Astrocyte of the cerebellum (primary cell): ENCODE measurements at places on chromosomes 5 and 9.

DNA sequence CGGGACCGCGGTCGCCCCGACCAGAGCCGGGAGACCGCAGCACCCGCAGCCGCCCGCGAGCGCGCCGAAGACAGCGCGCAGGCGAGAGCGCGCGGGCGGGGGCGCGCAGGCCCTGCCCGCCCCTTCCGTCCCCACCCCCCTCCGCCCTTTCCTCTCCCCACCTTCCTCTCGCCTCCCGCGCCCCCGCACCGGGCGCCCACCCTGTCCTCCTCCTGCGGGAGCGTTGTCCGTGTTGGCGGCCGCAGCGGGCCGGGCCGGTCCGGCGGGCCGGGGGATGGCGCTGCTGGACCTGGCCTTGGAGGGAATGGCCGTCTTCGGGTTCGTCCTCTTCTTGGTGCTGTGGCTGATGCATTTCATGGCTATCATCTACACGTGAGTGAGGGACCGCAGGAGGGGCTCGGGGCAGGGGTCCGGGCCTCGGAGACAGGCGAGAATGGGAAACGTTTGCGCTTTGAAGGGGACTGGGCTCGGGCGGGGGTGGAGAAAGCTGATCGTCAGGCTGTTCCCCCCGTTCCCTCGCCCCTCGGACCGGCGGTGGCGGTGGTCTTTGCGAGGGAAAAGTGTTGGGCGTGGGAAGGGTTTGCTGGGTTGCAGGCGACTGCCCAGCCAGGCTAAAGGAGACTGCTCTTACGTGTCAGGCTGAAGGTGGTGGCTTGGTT is 457 bp downstream of the UGCG start:
- DNase-seq, result no peak

DNA sequence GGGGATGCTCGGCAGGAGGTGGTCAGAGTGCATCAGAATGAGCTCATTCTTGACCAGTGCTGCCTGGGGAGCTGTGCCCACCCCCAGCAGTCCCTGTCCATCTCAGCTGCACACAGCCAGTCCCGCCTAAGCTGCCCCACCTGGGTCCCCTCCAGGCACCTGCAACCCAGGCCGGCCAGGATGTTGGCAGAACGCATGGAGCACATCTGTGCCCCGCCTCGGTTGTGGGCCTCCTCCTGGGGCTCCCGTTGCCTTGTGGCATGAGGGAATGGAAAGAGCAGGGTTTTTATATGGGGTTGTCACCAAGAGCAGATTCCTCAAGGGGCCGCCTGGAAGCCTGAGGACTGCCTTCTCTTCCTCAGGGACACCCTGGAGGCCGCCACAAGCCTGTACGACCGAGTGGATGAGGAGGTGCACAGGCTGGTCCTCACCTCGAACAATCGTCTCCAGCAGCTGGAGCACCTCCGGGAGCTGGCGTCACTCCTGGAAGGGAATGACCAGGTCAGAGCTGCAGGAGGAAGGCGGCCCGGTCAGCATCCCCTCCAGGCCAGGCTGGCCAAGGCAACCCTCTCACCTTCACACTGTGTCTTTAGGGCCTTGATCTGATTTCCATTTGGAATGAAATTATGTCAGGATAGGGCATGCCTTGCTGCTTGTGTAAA is 34.8 kb upstream of the LRRC14B start:
- no peak for DNase-seq

- no peak for DNase-seq
Observed at GRCh38 chr5:139634028-139634325, 14.2 kb upstream of the CXXC5 start.

DNA sequence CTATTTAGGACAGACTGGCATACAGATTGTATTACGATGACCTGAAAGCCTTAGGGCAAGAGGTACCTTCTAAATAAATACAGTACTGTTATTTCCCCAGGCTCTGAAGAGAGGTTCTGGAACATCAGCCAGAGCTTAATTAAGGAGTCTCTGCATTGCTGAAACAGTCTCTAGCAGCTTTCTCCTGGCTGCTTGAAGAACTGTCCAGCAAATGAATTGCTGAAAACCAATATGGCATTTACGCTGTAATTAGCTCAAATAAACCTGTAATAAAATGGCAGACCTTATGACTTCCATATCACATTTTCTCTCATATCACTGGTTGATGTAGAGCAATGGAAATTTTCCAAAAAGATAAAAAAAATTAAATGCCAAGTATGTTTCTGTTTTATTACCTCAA is 636.3 kb downstream of the GABRG2 start:
- DNase-seq, result no peak

DNA sequence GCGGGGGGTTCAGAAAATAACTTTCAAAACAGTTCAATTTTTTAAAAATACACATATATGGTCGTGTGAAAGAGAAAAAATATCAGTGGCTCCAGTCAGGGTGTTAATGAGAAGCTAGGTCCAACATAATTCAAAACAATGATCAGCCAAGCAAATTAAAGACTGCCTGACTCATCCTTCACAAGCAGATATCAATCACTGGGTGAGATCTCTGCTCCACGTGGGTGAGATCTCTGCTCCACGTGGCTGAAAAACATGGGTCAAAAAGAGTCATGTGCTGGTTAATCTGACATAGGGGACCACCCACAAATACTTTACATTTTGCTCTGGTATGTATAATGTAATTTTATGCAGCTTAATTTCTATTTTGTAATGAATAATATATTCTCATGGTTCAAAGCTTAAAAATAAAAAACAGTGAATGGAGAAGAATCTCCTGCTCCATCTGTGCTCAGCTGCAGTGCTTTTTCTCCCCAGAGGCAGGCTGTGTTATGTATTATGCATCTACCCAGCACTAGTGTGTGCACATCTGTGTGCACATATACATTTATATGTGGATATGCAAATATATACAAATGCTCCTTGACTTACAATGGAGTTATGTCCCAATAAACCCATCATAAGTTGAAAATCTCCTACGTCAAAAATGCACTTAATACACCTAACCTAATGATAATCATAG is 93.1 kb upstream of the S1PR3 start:
- DNase-seq, result no peak

GRCh38 chr5:147305147-147305546 is 70.3 kb downstream of the STK32A start:
- DNase-seq, result no peak

DNA sequence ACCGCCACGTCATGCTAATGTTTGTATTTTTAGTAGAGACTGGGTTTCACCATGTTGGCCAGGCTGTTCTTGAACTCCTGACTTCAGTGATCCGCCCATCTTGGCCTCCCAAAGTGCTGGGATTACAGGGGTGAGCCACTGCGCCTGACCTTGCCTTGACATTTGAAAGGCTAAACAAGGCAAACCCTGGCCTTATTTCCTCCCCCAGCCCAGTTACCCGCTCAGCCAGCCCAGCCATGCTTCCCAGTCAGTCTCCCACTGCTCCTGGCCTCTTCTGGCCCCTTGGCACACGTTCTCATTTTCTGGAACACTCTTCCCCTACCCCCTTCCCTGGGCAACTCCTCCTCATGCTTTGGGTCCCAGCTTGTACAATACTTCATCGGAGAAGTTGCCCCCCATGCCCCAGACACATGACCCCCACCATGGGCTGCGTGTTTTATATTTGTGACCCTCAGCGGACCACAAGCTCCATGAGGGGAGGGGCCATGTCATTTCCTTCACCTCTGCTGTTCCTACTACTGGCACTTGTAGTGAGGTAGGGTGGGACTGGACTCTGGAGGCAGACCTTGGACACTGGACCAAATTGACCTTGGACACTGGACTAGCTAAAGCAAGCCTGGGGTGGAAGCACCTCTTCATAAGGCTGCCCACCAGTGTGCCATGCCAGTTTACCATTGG is 94.4 kb upstream of the IER5L start:
- DNase-seq, result no peak

- DNase-seq, result no peak
Observed at GRCh38 chr5:128074953-128075352, 8.6 kb upstream of the SLC12A2 start.

- no peak for DNase-seq
Observed at GRCh38 chr9:109351032-109351431, 30.2 kb upstream of the EPB41L4B start.

- peak; percentile 81 for DNase-seq
Observed at GRCh38 chr9:101578378-101578777, 16.4 kb downstream of the PPP3R2 start.

GRCh38 chr5:22754155-22754554 is 99.0 kb downstream of the CDH12 start:
- no peak for DNase-seq

- peak; percentile 59 for DNase-seq
Observed at GRCh38 chr5:14144586-14145434, 1.7 kb downstream of the TRIO start.

GRCh38 chr5:180868960-180869359 is 7.9 kb upstream of the ZFP62 start:
- peak; percentile 39 for DNase-seq

GRCh38 chr9:99249619-99250018 is 27.5 kb downstream of the SEC61B start:
- DNase-seq, result no peak

DNA sequence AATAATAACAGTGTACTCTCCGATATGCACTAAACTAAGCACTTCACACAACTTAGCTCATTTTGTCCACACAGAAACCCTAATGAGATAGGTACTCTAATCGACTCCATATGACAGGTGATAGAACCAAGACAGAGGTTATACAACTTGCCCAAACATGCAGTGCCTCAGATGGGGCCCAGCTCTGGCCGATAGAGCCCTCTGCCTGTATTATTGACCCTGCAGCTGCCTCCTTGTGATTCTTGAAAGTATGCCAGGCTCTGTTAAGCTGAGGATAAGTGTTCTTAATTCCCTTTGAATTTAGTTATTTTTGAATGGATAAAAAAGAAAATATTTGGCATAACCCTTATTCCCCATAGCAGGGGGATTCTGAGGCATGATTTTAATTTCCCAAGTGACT is 78.5 kb downstream of the HMHB1 start:
- no peak for DNase-seq

GRCh38 chr9:121700165-121700831 is 48.9 kb downstream of the DAB2IP start:
- DNase-seq, result no peak

DNA sequence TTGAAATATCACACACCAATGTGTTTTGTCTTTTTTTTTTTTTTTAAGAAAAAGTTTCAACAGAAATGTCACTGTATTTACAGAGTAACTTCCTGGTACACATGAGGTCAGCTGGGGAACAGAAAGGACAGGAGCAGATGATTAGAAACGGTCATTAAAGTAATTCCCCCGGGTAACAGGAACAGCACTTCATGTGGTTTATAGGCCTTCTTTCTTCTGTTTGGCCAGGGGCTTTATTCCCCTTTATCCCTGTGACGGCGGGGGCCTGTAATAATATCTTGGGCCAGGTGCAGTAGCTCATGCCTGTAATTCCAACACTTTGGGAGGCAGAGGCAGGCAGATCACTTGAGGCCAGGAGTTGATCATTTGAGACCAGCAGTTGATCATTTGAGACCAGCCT is 30.5 kb upstream of the MSH3 start:
- no peak for DNase-seq

DNA sequence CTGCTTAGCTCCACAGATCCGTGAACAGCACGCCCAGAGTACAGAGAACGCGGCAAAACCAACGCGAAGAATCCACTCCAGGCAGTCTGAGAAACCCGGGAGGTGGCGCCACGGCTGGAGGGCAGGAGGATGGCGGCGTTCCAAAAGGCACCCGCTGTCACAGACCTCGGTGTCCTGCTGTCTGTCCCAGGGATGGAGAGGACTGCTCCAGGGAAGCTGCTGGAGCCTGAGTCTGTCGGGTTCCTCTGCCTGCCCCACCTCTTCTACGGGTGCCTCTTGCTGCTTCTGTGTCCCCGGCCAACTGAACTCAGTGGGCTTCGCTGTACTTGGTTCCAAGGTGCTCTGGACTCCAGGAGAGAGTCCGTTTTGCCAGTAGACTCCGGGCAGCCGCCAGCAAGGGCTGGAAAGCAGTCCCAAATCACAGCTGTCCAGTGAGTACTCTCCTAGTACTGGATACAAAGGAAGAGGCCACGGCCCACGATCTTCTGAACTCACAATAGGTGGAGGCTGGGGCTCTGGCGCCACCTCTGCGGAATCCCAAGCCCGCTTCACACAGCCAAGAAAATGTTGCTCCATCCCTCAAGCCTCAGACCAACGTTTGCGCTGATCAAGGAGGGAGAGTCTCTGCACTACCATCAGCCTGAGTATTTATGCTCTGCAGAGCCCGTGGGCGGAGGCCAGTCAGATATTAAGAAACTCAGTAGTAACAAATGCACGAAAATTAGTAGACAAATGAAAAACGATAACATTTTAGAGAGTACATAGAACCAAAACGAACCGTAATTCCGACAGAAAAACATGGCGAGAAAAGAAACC is 440 bp downstream of the ANXA2R start:
- peak; percentile 78 for DNase-seq

DNA sequence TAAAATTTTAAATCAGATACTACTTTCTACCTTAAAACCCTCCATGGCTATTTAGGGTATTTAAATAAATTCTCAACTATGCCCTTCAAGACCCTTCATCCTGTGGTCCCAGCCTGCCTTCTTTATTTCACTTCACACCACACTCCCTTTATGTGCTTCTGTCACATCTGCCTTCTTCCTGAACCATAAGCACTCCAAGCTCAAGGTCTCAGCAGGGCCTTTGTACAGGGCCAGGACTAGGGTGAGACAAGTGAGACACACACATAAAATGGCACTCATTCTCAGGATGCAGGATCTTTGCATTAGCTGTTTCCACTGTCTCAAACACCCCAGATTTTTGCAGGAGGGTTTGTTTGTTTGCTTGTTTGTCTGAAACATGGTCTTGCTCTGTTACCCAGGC is 7.6 kb downstream of the ITK start:
- no peak for DNase-seq

DNA sequence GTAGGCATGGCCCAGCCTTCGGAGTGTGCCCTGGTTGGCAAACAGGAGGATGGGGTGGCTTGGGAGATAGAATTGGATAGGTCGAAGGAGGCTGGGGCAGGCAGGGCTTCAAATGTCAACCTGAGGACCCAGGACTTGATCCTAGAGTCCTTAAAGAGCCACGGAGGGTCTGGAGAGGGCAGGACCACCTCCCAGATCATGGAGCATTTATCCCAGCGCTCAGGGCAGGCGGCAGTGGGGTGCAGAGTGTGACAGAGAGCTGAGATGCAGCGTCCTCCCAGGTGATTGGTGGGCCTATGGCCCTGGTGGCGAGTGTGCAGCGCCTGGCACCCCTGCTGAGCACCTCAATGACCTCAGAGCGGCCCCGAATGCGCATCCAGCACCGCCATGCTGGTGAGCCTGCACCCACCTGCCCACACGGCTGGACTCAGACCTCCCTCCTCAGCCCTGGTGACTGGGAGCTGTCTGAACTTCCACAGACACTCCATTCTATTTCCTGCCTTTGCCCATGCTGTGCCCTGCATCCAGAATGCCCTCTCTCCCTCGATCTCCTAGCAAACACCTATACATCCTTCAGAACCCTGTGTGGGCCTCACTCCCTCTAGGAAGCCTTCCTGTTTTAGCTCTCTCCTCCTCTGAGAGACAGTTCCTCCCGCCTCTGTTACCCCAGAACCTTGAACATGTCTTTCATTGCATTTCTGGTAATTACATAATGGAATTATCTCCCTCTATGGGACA is 6.3 kb downstream of the ADGRD2 start:
- DNase-seq, result no peak

- no peak for DNase-seq
Observed at GRCh38 chr5:171081319-171081718, 219.5 kb downstream of the RANBP17 start.

GRCh38 chr9:94824913-94825610 is 98.6 kb downstream of the AOPEP start:
- DNase-seq, result no peak

GRCh38 chr5:118407958-118408357 is 580.4 kb downstream of the DTWD2 start:
- no peak for DNase-seq
